ENCODE measurements at places on chromosomes 6 and 20.

DNA sequence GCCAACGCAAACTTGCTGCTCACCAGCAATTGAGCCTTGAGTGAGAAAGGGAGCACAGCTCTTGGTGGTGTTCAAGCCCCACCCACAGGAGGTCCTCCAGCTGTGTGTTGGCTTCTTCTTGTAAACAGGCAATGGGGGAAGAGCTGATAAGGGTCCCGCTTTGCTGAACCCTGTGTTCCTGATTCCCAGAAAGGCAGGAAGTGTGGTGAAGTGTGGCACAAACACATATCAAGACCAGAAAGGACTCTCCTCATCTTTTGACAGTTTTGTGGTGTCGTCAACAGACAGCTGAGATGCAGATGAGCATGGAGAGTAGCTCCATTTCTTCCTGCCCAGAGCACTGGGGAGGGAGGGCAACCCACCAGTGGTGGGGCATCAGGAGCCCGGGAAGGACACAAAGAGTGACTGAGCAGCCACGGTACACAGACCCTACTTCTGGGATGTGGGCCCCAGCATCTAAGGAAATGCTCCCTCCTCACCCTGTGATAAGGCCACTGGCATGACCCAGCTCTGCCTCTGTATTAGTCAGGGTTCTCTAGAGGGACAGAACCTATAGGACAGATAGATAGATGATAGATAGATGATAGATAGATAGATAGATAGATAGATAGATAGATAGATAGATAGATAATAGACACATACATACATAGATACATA lies 188.9 kb upstream of the TAB2 start:
- no peak for DNase-seq

GRCh38 chr6:33317419-33317668 lies 200 bp downstream of the ZBTB22 start:
- DNase-seq: no peak

DNA sequence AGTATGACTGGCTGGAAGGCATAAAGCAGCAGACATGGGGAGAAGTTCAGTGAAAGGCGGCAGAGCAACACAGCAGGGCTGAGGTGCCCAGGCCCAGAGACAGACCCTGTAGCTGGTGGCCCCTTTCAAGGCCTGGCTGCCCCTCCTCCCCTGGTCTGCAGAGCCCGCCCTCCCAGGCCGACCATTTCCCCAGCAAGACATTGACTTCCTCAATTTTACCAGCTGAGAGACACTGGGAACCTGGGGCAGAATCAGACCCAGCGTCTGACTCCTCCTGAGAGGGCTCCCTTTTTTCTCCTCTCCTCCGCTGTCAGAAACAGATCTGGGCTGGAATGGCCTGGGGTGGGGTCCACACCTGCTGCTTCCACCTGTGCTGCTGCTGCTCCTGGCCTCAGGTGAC lies at the start of gene TREML4:
Gene TREML4, plus strand, starts transcription at position 254 of the 400 bp plus-strand sequence. Its CDS starts 79 bp downstream, at position 333.
- DNase-seq: no peak

DNA sequence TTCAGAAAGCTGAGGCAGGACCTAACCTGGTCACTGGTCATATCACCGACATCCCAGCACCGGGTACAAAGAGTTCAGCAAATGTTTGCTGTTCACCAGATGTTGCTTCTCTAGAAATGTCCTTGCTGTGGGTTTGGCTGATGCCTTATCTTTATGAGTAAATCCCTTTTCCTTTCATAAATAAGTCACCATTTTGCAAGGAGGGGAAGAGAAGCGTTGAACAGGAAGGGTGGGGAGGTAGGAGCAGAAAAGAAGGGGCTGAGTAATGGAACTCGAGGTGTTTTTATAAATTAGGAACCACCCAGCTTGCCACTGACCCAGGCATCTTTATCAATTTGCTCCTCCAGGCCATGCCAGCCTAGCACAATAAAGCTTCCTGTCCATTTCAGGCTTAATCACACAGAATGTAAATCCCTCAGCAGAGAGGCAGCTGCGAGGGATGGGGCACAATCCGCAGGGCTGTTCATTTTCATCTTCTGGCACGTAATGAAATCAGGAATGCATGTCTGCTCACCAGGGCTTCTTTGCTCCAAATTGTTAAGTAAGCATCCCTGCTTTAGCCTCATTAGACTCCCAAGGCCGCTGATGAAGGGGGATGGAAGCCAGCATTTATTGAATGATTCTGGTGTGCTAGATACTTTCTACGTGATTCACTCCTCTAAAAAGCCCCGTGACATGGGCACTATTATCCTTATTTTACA lies 371.9 kb upstream of the CHD6 start:
- DNase-seq: no peak

DNA sequence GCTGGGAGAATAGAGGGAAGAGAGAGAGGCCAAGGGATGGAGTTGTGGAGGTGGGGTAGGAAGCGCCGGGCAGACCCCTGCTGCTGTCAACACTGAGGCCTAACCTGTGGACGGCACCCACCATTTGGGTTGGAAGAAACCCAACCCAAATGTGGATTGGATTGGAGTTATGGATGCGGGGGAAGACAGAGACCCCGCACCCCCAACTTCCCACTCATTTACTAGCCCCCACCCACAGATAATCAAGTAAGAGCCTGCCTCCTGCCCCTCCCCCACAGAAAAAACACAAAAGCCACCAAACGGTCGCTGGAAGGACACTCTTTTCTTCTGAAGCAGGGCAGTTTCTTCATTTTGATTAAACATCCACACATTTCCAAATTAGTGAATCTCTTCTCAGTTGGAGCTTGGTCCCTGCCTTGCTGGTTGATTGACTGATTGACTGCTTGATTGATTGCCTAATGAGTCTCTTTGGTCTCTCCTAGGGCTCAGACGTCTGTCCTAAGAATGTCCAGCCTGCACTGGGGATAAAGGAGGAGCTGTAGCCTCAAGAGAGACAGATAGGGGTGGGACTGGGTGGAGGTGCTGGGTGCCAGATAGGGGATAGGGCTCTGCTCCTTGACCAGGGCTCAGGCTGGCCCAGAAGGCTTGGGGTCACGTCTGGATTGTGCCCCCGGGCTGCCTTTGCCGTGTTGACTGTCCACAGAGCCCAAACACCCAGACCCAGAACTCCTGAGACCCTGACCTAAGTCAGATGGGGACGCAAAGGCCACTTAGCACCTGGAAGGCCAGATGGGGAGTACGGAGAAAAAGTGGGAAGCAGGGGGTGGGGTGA lies 74.9 kb upstream of the FOXP4 start:
- DNase-seq: no peak

- no peak for DNase-seq
Measured at GRCh38 chr6:24949020-24949569, 13.3 kb upstream of the RIPOR2 start.

DNA sequence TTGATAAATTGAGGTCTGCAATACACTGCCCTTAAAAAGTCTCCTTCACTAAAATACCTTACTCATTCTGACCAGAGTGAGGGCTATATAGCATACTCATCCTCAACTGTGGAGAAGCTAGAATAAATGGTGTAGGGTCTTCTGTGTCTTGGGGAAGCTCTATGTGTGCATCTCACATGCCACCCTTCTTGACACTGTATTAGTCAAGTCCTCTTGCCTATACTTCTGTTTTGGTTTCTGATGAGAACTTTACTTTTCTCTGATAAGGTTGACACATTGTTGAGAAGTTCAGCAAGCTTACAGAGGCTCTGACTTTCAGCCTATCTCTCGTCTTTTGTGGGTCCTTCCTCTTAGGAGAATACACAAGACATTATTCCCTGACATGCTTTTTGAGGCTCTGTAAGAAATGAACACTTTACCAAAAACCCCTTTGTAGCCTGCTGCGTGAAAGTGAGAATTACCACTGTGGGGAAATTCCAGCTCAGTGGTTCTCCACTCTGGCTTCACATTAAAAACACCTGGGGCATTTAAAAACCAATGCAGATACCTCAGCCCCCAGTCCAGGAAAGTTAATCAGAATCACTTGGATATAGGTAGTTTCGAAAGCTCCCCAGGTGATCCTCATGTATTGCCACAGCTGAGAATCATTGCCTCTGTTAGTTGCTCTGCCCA lies 372.1 kb upstream of the HS3ST5 start:
- no peak for DNase-seq

- no peak for DNase-seq
Measured at GRCh38 chr20:58416835-58417234, 27.8 kb downstream of the VAPB start.

DNA sequence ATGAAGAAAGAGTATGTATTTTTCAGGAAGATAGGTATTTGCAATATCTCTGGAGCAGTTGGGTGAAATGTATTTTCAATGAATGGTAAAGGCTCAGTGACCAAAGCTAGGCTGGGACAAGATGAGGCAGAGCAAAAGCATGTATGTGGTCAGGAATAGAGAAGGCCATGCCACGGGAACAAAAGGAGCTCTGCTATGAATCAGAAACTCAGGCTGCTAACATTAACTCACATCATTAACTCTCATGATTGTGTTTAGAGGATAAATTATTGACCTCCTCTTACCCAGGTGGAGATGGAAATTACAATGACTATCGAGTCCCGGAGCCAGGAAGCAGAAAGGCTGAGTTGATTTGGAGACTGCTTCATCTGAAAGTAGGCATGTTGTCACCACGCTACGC lies 220.2 kb downstream of the FUT9 start:
- no peak for DNase-seq

DNA sequence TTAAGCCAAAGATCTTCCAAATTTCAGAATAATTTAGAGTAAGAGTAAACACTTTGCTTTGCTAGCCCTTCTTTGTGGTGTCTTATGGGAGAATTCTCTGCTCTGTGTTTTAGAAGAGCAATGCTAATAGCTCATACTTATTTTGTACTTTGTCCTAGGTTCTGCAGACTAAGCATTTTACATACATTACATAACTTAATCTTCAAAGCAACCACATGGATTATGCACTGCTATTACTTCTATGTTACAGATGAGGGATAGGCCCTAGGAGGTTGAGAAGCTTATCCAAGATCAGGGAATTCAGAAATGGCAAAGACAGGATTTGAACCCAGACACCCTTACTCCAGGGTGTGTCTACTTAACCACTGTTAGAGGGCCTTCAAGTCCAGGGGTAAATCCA lies 9.8 kb upstream of the CCDC170 start:
- DNase-seq: peak; percentile 59

DNA sequence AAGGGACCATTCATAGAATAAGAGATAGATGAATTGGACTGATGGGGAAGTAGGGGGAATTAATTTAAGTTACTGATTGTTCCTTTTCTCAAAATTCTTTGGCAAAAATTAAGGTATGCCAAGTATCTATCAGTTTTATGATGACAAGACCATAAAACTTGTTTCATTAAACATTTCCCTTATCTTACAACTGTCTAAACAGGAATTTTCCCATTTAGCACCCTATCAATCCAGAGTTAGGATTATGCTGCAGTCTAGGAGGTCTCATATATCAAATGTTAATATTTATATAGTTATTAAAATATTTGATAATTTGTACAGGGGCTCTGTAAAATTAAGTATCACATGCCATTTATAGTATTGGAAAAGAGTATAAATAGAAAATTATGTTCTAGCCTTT lies 51.5 kb upstream of the ARID1B start:
- DNase-seq: no peak

DNA sequence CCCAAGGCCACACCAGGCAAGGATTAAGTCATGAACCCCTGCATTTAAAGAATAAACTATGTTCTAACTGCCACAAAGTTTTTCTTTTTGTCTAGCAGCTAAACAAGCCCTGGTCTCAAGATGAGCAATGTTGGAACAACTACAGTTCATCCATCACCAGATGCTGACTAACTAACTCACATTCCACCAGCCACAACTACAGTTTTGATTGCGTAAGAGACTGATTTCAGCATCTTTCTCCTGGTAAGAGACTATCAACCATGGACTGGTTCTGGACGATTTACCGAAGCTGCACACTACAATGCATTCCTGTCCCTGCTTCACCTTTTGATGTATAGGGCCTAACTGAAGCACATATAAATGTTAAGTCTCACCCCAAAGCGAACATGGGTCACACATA lies 43.0 kb downstream of the F13A1 start:
- DNase-seq: no peak

GRCh38 chr20:53631909-53632662 lies 38.4 kb upstream of the ZNF217 start:
- no peak for DNase-seq
